Memory B cell (primary cell): ENCODE measurements at places on chromosomes 1 and 21.

DNA sequence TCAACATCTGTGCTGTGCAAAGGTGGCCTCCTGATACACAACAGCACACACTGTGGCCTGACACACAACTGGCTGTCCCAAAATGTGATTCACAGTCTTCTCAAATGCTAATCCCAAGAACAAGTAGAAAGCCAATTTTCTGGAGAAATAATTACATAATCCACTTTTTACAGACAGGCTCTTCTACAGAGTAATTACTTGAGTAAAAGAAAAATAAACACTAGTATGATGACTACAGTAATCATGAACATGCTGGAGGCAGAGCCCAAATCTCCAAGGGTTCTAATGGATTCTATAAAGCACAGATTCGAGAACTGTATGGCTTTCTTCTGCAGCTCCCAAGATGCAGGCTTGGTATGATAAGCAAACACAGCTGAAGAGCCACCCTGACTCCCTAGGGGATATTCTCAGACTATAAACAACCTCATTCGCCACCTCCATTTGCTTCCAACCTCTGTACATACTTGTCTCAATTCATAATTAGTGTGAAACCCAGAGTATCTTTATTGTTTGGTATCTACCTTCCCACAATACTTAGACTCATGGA, 81.9 kb downstream of the SIPA1L2 start:
- no peak for DNase-seq

GRCh38 chr1:101247404-101248287, 10.8 kb downstream of the S1PR1 start:
- peak; percentile 63 for DNase-seq

- no peak for DNase-seq
Measured at GRCh38 chr1:180131510-180131909, 23.2 kb upstream of the QSOX1 start.

DNA sequence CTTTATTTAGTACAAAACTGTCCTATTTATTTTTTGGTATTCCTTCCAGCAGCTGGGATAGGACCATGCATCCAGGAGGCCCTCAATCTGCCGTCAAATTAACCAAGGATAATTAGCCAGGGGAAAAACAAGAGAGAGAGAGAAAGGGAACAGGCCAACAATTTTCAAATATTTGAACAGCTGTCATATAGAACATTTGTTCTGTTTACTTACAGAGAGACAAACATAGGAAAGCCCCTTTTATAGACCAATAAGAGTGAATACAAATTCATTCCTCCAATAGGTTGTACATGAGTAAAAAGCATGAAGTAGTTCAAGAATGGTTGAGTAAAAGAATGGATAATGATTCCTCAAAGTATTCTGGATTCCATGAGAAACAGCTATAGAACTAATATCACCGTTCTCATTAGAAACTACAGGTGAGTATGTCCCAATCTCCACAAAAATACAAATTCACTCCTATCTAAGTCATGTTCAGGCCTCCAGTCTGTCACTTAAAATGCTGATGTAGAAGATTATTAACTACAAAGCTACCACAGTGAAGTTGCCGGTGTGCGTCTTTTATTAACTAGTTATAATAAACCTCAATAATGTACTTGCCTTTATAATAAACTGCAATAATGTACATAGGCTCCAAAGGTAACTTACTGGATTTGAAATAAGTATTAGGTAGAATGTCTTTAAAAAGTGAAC, 64.8 kb upstream of the GNG4 start:
- DNase-seq: no peak

- DNase-seq: no peak
Measured at GRCh38 chr1:118008011-118008410, 78.5 kb downstream of the WDR3 start.

DNA sequence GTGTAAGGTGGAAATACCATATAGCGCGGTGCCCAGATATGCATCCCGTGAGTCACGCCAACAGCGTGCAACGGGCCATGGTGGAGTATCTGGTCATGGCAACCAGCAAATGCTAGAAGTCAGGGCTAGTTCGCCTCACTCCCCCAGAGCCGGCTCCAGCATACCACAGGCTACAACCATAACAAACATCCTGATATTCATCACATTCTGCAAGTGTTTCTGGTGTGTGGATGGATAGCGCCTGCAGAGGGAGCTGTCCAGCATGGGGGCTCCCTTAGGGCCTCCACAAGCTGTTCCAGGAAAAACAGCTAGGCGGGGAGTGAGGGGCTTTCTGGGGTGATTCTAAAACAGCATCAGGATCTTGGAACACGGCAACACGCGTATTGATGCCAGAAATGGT, 6.8 kb downstream of the C1orf198 start:
- DNase-seq: no peak

- DNase-seq: no peak
Measured at GRCh38 chr1:24107462-24108138, 4.3 kb downstream of the MYOM3 start.

GRCh38 chr21:39531064-39531463, 79.3 kb downstream of the SH3BGR start:
- no peak for DNase-seq

- no peak for DNase-seq
Measured at GRCh38 chr1:235006132-235006721, 122.4 kb downstream of the TOMM20 start.

DNA sequence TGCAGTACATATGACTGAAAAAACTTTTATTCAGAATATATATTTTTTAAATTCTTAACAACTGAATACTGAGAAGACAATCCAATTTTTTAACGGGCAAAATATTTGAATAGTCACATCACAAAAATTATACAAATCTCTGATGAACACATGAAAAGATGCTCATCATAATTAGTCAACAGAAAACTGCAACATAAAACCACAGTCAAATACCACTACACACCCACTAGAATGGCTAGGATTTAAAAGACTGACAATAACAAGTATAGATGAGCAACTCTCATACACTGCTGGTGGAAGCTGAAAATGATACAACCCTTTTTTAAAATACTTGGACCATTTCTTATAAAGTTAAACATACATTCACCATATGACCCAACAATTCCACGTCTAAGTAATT, 87.7 kb upstream of the TNFSF4 start:
- DNase-seq: no peak

GRCh38 chr1:109425391-109426280, 612 bp downstream of the PSMA5 start:
- peak; percentile 21 for DNase-seq

GRCh38 chr1:114703242-114703641, 7.9 kb upstream of the AMPD1 start:
- no peak for DNase-seq
